MG63 (cell line): ENCODE measurements at places on chromosomes 11 and 22.

GRCh38 chr11:70460111-70460510 lies 61.8 kb downstream of the CTTN start:
- no peak for DNase-seq

- DNase-seq: no peak
Observed at GRCh38 chr22:26570115-26570514, 19.8 kb downstream of the TPST2 start.

DNA sequence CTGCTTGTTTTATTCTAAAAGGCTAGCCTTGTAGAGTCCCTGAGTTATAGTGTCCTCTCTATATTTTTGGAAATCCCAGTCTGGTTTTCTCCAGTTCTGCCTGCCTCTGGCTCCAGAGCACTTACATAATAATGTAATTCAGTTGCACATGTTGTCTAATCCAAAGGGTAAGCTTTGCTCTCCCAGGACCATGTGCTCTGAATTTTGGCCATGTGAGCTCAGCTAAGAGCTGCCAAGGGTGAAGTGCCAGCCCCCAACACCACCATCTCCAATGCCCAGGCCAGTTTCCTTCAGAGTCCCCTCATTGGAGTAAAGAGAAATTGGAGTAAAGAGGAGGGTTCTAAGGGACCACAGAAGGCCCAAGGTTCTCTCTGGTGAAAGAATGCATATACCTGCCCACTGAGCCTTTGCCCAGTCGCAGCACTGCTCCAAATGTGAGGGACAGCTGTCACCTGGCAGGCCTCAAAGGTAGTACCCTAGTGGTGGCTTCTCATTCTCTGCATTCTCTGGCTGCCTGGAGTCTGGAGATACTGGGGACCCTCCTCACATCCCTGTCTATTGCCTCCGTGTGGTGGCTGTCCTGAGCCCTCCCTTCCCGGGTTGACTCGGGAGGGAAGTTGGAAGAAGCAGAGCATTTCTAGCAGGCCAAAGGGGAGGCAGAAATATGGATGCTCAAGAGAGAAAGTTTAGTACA lies 4.9 kb downstream of the CRY2 start:
- no peak for DNase-seq

GRCh38 chr11:111403051-111403726 lies 24.1 kb upstream of the POU2AF1 start:
- no peak for DNase-seq

- no peak for DNase-seq
Observed at GRCh38 chr22:25146307-25146706, 53.4 kb upstream of the CRYBB3 start.

GRCh38 chr11:106276859-106277436 lies 199.5 kb downstream of the AASDHPPT start:
- no peak for DNase-seq

DNA sequence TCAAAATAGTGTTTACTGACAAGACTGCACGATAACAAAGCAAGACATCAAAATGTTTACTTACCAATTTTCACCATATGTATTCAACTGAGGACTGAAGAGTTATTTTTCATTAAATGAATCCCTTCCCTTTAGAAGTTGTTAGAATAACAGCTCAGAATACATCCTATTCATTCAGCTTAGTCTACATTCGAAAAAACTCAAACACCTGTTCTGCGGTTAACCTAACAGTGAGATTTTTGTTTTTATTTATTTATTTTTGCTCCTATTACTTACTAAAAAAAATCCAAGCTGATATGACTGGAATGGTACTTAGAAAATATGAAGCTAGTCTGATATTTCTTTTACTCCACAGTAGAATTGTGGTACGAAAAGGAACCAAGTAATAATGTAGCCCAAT lies 10.0 kb downstream of the KCNA4 start:
- DNase-seq: no peak

GRCh38 chr11:84465040-84465439 lies 1162.1 kb downstream of the DLG2 start:
- DNase-seq: no peak

- DNase-seq: no peak
Observed at GRCh38 chr22:19841641-19842392, 12.9 kb downstream of the GNB1L start.
